ENCODE measurements at places on chromosomes 5 and 9.

DNA sequence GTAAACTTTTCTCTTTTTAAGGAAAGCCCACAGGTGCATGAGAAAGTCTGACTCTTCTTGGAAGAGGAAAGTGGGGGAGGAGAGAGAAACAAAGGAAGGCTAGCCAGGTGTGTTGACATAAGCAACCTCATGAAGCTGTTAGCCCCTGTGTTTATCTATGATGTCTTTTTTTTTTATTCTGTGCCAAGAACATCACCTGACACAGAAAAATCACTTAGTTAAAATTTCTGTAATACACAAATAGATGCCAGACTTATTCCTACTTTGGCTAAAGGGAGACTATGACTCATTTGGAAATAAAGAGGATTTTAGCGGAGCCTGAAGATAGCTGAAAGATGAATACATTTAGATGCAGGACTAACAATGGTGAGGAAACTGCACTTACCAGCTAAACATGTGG is 58.3 kb downstream of the BAAT start:
- no peak for DNase-seq

- no peak for DNase-seq
These were observed 138.2 kb upstream of the LPAR1 start for GRCh38 chr9:111176511-111176910.

DNA sequence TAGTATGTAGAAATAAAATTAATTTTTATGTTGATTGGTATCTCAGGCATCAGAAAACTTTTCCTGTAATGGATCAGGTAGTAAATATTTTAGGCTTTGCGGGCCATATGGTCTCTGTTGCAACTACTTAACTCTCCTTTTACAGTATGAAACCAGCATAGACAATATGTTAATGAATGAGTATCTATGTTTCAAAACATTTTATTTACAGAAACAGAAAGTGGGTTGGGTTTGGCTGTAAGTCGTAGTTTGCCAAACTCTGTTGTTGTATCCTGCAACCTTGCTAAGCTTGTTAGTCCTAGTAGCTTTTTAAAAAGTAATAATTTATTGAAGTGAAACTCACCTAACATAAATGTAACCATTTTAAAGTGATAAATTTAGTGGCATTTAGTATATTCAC is 132.1 kb downstream of the NR3C1 start:
- DNase-seq = no peak

- no peak for DNase-seq
These were observed 93.0 kb upstream of the ZNF608 start for GRCh38 chr5:124839371-124839998.

GRCh38 chr5:134133188-134133994 is 18.9 kb downstream of the TCF7 start:
- DNase-seq = peak; percentile 2

- no peak for DNase-seq
These were observed 269.4 kb upstream of the MVB12B start for GRCh38 chr9:126057121-126057825.
